ENCODE measurements at places on chromosomes 3 and 15.

DNA sequence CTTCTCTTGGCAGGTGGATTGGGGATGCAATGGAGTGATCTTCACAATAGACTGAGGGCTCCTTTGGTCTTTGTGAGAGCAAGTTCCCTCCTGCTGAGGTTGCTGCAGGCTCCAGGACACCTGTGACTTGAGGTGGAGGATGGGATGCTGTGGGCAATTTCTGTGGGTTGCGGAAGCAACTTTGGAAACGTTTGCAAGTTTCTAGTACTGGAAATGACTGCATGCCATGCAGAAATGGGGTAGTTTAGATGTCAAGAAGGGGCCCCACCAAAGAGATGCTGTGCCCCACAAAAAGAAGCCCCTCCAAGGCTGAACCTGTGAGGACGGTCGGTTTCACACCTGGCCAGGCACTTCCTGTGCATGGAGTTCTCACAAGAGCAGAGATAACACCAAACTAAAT is 80.4 kb upstream of the XCR1 start:
- DNase-seq, result no peak

- no peak for DNase-seq
Observed at GRCh38 chr3:165211721-165212120, 15.5 kb upstream of the SLITRK3 start.

- DNase-seq, result no peak
Observed at GRCh38 chr15:67127331-67127664, 61.9 kb downstream of the SMAD3 start.

- DNase-seq, result no peak
Observed at GRCh38 chr15:98996169-98996568, 11.4 kb downstream of the PGPEP1L start.

DNA sequence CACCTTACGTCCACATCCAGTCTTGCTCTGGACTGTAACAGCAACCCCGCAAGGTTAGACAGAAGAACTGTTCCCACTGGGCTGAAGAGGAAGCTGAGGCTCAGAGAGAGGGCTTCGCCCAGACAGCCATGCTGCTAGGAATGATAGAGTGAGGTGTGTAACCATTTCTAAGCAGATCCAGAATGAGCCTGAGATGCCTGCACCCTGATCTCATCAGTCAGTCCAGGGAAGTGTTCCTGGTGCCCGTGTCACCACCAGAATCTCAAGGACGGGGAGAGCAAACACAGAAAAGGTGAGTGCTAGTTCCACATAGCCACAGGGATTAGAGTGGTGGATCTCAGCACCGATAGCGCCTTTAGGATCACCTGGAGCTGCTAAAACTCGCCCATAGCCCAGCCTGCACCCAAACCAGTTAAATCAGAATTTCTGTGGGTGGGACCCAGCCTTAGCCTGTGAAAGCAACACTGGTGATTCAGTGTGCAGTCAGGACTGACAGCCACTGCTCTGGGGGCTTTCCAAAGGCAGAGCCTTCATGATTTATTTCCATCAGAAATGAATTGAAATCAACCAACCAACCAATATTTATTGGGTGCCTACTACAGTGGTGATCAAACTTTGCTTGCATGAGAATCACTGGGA is 12.3 kb downstream of the ISLR start:
- no peak for DNase-seq

- no peak for DNase-seq
Observed at GRCh38 chr15:43433165-43433564, 59.8 kb downstream of the TP53BP1 start.

- no peak for DNase-seq
Observed at GRCh38 chr15:56608140-56608778, 125.0 kb downstream of the ZNF280D start.

DNA sequence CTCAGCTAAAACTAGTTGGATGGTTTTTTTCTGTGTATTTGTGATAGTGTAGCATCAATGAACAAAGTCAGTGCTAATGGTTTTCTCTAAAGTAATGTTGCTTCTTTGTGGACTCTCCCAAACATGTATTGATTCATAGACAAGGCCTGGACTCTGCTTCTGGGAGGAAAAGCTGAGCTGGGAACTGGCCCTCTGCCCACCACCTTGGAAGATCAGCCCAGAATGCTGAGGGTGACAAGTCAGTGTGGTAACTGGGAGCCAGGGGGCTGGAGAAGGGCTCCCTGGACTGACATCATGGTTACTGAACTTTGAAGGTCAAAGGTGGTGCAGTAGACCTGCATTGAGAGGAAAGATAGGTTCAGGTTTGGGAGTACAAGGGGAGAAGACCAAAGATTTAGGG is 3.0 kb downstream of the ARHGAP31 start:
- DNase-seq, result no peak

DNA sequence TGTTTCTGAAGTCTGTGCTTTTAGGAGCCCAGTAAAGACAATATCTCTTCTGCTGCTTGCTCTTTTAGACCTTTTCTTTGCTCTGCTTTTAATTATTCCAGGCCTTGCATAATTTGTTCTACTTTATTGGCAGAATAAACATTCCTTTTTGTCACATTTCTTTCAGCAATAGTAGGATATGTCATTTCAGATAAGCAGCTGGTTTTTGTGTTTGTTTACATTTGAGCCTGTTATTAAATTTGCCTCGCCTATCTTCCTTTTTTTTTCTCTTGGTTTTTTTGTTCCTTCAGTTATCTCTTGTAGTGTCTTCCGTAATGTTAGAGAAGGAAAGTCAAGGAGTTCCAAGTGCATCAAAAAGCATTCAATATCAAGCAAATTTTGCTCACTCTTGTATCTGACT is 16.4 kb downstream of the ZNF654 start:
- DNase-seq, result no peak

- DNase-seq, result no peak
Observed at GRCh38 chr3:23623844-23624243, 181.9 kb upstream of the UBE2E1 start.

GRCh38 chr15:55619783-55620182 is 31.6 kb upstream of the PYGO1 start:
- DNase-seq, result no peak

DNA sequence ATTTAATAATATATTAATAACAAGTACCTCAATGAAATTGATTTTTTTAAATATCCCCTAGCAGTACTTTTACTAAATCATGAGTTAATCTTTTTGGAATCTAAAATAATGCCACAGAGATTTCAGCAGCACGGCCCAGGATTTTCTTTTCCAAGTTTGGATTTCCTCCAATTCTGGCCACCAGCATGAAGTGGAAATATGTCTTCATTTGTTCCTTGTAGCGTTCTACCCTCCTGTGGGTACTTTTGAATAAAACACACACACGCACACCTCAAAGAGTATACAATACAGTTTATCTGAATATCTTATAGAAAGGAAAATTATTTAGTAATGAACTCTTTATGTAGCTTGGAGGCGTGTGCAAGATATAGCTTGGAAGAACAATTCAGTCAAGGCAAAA is 125.1 kb upstream of the STT3B start:
- no peak for DNase-seq

DNA sequence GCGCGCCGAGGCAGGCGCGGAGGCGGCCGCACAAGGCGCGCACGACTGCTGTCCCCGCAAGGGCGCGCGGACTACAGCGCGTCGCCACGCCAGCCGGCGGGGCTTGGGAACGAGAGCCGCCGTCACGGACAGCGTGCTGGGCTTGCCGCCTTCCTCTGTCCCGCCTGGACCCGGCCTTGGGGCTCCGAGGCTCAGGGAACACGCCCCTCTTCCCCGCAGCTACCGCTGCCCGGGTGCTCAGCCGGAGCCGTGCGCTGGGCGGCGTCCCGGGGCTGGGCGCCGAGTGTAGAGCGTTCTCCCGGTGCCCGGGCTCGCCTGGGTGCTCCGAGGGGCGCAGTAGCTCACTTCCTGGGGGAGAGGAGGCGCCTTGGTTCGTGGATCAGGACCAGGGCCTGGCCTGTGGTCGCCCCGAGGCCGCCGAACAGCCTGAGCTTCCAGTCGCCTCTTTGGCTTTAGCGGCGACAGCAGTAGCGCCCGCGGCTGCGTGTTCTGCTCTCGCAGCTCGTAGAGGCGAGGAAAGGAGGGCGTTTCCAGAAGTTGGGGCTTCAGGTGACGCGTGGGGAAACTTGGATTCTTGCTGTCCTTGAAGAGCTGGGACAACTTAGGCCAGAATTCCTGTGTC is 226.7 kb upstream of the C2CD4B start:
- no peak for DNase-seq

GRCh38 chr3:126194713-126195305 is 14.4 kb upstream of the ALDH1L1 start:
- no peak for DNase-seq

DNA sequence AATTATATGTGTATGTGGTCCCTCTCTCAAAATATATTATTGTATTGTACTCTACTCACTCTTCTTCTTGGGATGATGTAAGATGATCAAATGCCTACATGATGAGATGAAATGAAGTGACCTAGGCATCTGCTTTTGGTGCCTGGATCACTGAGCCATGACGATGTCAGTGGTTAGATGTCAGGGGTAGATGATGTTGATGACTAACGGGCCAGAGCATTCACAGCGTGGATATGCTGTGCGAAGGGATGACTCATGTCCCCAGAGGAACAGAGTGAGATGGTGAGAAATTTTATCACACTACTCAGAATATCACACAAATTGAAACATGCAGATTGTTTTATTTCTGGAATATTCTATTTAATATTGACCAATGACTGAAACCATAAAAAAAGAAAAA is 233.9 kb upstream of the CADM2 start:
- DNase-seq, result peak; percentile 1

DNA sequence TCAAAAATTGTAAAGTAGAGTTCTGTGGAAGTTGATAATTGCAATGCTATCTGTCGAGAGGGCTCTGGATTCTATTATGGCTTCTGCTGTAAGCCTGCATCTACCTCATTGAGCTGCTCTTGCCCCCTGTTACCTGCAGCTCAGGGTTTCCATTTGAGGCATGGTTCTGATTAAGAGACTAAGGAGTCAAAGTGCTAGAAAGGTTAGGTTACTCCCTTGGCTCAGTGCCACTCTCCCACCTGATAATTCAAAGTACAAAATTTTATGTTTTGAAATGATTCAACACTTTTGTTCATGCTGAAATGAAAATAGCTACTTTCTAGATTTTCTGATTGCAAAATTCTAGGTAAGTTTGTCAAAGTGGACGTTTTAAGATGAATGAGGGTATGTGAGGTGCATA is 220.5 kb upstream of the SATB1 start:
- DNase-seq, result no peak

DNA sequence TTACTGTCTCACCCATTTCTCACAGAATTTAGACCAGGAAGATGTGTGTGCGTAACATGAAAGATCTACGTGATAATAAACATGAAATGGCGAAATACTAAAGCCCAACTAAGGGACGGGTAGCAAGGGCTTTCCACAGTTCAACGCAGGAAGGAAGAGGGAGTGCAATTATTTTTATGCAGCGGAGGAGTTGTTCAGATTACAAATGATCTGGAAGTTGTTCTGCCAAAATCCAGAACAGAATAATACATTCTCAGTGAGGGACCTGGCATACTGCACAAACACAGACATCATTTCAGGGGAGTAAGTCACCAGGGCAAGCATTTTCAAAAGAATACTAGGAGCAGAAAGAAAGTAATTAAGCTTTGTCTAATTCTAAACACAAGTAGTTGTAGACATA is 133.6 kb upstream of the RAP2B start:
- no peak for DNase-seq

GRCh38 chr3:107911337-107912000 is 179.4 kb downstream of the CD47 start:
- DNase-seq, result no peak

DNA sequence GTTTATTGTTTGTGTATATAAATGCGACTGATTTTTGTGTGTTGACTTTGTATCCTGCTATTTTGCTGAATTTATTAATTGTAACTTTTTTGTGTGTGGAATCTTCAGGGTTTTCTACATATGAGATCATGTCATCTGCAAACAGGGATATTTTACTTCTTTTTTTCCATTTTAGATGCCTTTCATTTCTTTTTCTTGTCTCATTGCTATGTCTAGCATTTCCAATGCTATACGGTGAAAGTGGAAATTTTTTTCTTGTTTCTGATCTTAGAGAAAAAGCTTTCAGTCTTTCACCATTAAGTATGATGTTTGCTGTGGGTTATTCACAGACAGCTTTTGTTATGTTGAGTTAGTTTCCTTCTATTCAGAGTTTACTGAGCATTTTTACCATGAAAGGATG is 31.4 kb downstream of the COMMD2 start:
- DNase-seq, result no peak

DNA sequence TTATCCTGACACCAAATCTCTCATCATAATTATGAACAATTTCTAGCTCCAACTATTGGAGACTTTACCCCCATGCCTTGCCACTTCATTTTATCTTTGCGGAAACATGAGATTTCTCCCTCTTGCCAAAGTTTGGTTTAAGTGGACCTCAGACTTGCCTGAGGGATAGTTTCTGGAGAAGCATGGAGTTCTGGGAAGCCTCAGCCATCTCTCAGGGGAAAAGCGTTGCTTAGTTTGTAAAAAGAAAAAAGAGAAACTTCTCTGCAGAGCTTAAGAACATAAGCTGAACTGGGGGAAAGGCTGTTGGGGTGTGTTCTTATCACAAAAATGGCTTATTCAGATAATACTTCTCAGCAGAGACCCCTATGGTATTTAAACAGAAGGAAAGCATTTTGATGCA is 347.4 kb upstream of the ADAMTS9 start:
- DNase-seq, result no peak

DNA sequence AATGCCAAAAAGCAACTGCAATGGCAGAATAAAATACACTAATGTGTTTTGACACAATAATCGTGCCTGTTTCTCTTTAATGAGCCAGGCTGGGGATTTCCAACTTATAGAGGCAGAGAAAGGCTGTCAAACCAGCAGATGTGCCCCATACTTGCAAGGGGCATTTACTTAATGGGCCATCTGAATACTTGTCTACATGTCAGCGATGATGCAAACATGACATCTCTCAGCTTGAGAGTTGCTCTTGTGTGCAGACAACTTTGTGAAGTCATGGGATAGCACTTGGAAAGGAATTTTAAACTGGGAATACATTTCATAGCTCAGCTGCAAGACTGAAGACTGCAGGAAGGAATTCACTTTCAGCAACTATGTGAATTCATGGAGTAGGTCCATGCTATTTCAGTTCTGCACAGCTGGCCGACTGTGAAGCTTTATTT is 127.4 kb upstream of the ADAMTS9 start:
- DNase-seq, result no peak

- DNase-seq, result no peak
Observed at GRCh38 chr3:99565331-99565730, 73.1 kb upstream of the COL8A1 start.

DNA sequence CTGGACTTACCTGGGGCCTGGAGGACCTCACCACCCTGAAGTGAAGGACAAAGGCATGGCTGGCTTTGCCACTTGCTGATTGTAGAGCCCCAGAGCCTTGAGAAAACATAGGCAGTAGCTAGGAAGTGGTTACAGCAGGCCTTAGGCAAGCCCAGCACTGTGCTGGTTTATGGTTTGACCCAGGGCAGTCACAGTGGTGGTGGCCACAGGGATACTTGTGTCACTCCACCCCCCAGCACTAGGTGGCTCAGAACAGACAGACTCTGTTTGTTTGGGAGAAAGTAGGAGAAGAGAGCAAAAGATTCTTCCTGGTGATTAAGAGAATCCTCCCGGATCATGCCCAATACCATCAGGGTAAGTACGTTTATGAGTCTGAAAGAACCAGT is 13.2 kb upstream of the COL8A1 start:
- DNase-seq, result no peak
